Mammary epithelial cell (primary cell): ENCODE measurements at places on chromosomes 7 and 10.

- DNase-seq = no peak
Measured at GRCh38 chr10:88830643-88831268, 20.9 kb downstream of the ANKRD22 start.

- no peak for DNase-seq
Measured at GRCh38 chr10:33547976-33548375, 213.5 kb upstream of the NRP1 start.

DNA sequence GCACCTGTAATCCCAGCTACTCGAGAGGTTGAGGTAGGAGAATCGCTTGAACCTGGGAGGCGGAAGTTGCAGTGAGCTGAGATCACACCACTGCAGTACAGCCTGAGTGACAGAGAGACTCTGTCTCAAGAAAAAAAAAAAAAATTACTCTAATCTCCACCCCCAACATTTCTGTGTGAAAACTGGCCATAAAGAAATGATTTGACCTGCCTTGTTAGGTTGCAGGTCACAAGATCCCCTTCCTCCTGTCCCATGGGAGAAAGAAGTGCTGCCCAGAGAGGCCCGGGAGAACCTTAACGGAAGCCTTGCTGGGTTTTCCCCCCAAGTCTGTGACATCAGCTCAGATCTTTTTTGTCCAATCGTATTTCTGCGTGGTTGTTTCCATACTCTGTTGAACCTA is 8.7 kb upstream of the CALHM1 start:
- DNase-seq = no peak

DNA sequence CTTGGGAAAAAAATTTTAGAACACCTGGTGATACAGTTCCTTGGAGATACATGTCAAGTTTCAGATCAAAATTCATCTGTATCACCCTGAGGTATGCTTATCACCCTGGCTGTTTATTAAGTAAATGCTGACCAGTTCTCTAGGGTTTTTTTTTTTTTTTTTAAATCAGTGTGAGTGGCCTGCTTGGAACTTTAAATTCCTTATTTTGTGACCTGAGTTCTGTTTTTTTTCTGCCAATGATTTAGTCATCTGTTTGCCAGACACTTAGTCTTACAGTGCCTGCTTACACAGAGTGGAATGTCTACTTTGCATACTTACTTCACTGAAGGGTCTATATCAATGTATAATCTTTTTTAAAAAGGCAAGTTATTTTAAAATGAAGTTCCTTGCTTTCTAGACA is 1.8 kb downstream of the TSPAN13 start:
- DNase-seq = no peak

GRCh38 chr10:47403446-47404318 is 19.6 kb upstream of the ZNF488 start:
- DNase-seq = no peak

GRCh38 chr10:70096016-70096704 is 36.5 kb downstream of the AIFM2 start:
- DNase-seq = no peak

DNA sequence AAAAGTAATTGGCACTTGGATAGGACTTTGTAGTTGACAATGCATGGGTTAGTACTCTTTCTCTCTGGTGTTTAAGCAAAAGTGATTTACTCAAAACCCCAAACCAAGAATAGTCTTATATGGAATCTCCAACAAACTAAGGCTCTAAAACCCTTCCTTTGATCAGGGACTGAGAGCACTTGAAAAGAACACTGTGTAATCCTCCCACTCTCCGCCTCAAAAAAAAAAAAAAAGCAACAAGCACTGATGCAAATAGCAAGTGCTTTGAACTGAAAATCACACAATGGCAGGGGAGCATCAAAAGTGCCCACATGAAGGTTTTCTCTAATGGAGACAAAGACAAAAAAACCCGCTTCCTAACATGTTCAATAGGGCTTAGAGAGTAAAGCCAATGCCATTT is 467.9 kb upstream of the AUTS2 start:
- DNase-seq = no peak
